ENCODE measurements at places on chromosomes 12 and 14.

DNA sequence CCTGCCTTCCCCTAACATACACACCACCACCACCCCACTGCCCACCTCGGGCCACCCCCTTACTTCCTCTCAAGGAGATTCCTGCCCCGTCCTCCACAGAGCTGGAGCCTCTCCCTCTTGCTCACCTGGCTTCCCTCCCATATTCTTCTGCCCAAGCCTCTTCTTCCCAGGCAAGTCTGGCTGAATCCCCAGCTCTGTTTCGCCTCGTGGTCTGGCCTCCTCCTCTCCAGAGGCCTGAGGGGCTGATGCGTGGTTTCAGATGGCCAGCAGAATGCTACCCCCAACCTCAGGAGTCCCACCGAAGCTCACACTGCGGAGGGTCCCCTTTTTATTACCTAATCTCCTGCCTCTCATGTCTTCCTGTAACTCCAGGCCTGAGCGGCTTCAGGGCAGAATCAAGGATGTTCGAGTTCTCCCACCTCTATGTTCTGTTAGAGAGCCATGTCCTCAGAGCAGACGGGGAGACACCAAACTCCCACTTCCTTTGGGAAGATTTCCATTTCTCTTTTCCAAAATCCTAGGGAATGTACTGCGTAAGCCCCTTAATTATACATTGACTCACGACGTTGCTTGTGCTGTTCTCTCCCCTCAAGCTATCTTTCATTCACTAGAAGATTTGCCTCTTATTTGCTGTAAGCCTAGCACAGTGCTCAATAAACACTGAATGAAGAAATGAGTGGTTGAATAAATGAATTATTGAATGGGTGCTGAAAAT is 33.9 kb upstream of the LTBP2 start:
- no peak for DNase-seq

DNA sequence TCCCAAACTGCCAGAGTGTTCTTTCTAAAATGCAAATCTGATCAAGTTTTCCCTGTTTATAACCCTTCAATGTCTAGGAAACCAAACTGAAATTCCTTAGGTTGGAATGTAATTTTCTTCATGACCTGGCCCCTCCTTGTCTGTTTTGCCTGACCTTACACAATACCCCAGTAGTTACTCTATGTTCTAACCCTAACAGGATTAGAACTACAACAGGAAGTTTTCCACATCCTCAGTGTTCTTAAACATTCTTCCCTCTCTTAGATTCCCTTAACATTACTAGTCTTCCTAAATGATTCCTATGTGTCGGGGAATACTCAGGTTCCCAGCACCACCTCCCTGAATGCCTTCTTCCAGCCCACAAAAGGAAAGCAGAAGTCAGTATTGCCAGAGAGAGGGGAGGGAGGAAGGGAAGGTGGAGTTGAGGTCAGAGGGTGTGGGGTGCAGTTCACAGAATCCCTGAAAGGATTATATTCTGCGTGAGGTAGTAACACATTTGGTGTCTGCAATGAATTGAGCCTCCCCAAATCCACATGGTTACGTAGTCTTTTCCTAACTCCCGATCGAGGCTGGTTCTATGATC is 72.6 kb downstream of the BBS10 start:
- DNase-seq, result no peak

DNA sequence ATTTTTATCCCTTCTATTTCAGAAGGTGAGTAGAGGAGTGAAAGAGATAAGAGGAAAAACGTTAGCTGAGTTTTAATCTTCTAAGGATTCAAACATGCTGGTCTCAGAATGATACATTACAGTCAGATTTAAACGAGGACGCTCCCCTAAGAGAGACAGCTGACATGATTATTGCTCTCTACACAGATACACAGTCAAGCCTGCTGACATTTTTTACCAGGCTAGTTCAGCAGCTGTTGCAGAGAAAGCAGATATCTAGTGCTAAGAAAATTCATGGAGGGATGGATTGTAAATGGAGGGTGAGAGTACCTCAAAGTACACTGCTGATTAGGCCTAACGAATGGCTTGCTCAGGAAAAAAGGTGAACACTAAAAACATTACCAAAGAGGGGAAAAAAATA is 31.9 kb upstream of the SOS2 start:
- DNase-seq, result no peak

DNA sequence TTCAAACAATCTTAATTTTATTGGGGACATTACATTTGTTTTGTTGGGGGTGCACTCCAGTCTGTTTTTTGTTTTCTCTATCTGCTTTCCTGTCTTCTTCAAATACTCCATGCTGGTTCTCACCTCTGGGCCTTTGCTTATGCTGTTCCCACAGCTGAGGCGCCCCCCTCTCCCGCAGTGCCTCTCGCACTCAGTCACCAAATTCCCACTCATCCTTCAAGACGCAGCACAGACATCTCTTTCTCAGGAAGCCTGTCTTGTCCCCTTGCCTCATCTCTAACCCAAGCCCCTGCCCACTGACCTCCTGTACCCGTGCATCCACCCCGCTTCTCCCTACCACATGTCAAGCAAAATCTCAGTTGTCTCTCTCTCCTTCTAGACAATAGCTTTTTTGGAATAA is 43.7 kb upstream of the PRMT8 start:
- DNase-seq, result no peak

- no peak for DNase-seq
These were observed 14.4 kb downstream of the ASCL4 start for GRCh38 chr12:107788690-107789458.

GRCh38 chr12:50566066-50566465 is 61.3 kb downstream of the DIP2B start:
- no peak for DNase-seq

DNA sequence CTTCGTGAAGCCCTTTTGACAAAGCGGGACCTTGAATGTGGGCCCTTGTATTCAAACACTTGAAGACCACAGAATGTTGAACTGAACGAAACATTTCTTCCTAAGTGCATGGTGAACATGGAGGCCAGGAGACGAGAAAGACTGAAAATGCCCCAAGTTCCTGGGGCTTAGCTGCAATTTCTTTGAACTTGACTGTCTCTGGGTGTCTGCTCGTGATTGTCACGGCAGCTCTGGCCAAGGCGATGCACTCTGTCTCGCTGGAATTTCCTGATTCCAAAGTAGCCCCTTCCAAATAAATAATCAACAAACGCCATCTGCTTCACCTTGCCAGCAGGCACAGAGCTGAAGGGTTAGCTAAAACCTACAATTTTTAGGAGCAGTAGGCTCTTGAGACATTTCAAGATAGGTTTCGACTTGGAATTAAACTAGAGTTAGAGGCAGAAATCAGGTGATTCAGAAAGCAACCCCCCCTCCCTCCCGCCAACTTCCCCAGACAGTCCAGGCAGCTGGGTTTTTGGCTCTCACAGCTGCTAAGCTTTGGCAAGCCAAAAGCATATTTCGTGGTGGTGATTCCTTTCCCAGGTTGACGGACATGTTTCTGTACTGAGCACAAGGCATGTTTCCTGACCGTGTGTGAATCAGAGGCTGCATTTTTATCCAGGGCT is 13.5 kb upstream of the IRF2BPL start:
- no peak for DNase-seq

- no peak for DNase-seq
These were observed 32.0 kb upstream of the VPS37B start for GRCh38 chr12:122927756-122928403.

DNA sequence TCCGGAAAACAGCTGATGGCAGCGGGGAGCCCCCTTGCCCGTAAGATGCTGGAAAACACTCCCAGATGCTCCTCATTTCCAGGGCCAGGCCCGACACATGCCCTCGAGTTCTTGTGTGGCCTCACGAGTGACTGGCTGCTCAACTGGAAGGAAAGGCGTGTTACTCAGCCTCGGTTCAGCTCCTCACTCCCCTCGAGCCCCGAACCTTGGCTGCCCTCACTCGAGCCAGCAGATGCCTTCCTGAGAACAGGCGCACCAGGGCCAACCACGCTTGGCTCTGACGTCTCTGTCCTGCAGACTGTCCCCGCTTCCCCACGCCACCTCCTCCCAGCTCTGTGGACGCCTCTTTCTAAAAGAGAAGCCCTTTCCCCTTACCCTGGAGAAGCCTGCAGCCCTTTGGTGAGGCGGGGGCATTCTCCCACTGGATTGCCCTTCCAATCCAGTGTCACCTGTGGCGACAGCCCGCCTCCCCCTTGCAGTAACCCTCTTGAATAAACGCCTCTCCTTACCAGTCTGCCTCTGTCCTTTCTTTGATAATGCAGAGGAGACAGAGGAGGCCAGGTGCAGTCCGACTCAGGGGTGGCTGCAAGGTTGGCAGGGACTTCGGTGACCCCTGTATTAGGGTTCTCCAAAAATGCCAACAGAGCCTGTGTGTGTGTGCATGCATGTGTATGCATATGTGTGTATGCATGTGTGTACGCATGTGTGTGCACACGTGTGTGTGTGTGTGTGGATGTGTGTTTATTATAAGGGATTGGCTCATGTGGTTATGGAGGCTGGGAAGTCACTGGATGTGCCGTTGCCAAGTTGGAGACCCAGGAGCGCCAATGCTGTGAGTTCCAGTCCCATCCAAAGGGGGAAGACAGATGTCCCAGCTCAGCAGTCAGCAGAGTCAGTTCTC is 166.3 kb downstream of the KIF26A start:
- DNase-seq, result no peak

DNA sequence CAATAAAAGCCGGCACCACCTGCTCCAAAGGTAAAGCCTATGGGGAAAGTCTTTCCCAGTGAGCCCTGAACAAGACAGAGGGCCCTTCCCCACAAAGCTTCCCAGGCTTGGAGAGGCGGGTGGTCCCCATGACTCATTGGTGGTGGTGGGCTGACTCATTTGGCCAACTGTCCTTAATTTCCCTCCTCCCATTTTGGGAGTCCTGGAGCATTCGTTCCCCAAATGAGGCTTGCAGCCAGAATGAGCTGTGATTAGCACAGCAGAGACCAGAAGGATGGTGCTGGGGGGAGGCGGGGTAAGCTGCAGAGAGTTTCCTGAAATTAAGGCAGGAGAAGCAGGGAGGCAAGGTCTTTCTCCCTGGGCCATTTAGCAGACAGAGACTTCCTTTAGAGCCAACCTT is 241.7 kb downstream of the DPF3 start:
- no peak for DNase-seq

DNA sequence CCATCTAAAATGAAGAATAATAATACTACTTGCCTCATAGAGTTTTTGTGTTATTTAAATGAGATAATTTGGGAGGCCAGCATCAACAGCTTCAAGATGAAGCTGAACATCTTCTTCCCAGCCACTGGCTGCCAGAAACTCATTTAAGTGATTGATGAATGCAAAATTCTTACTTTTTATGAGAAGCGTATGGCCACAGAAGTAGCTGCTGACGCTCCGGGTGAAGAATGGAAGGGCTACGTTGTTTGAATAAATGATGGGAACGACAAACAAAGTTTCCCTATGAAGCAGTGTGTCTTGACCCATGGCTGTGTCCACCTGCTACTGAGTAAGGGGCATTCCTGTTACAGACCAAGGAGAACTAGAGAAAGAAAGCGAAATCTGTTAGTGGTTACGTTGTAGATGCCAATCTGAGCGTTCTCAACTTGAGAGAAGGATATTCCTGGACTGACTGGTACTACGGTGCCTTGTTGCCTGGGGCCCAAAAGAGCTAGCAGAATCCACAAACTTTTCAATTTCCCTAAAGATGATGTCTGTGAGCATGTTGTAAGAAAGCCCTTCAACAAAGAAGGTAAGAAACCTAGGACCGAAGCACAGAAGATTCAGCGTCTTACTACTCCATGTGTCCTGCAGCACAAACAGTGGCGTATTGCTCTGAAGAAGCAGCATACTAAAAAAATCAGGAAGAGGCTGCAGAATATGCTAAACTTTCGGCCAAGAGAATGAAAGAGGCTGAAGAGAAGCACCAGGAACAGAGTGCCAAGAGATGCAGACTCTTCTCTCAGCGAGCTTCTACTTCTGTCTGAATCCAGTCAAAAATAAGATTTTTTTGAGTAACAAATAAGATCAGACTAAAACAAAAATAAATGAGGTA is 100.0 kb upstream of the LRIG3 start:
- DNase-seq, result no peak

- no peak for DNase-seq
These were observed 105.3 kb upstream of the RTL1 start for GRCh38 chr14:101008631-101009336.

GRCh38 chr12:72869024-72869423 is 596.9 kb downstream of the TRHDE start:
- DNase-seq, result no peak

- DNase-seq, result no peak
These were observed 25.1 kb upstream of the LRTM2 start for GRCh38 chr12:1795221-1795784.

- DNase-seq, result no peak
These were observed 740.9 kb downstream of the GALC start for GRCh38 chr14:87252103-87252502.

All from smooth muscle cell of the brain vasculature (primary cell).